ENCODE measurements at places on chromosomes 3 and 15.

DNA sequence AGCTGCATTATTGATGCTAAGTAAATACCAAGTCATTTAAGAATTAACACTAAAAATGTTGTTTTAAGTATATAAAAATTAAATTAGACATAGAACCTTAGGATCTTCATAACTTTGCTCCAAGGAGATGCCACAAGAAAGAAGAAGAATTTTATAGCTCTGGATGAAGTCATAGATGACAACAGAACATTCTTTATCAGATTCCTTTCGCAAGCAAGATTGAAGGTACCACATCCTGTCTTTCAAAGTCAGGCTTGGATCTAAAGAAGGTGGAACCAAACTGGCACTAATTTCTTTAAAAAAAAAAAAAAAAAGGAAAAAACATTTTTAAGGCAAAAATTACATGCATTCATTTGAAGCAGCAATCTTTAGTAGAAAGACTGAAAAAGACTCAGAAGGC, 62.5 kb downstream of the POLQ start:
- DNase-seq, result no peak

DNA sequence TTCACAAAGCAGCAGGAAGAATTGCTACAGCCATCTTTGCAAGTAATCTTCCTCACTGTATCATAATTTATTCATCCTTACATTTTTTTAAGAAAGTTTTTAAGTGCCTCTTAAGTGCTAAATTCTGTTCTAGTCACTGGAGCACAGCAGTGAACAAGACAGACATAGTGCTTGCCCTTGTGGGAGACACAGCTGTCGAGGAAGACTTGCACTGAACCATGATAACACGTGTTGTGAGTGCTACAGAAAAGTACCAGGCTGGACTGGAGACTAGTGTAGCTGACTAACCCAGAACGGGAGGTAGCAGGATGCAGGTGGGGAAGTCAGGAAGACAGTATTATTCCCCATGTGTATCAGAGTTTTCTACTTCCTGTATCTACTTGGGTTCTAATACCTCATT, 300.6 kb downstream of the TBL1XR1 start:
- no peak for DNase-seq

DNA sequence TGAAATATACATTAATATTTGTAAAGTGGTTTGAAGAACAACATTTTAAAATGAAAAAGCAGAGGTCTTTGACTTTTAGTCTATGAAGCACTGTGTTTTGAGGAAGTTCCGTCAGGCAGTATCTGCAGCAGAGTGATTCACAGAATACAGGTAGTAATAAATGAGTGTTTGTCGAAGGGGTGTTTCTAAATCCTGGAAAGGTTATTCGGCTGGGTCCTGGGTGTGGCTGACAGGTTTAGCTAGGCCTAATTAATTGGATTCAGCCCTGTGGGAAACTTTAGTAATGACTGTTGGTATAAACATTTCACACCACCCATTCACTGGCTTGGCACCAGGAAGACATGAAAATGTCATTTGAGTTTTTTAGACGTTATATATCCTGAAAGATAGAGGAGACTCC, 51.3 kb downstream of the TIPARP start:
- DNase-seq, result no peak

DNA sequence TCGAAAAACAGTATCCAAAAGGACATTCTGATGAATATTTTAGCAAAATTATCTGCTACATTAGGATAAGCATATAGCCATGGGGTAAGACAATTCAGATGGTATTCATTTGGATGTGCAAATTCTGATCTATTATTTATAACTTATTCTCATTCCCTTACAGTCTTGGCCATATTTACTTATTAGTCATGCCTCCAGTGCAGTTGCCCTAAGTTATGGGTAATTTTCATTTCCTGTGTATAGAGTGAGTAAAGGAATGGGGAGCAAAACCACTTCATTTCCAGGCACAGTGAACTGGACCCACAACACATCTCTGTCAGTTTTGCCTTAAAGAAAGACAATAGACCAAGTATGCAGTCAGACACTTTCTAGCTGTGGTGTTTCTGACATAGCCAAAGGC, 134.3 kb downstream of the POLQ start:
- DNase-seq, result no peak

DNA sequence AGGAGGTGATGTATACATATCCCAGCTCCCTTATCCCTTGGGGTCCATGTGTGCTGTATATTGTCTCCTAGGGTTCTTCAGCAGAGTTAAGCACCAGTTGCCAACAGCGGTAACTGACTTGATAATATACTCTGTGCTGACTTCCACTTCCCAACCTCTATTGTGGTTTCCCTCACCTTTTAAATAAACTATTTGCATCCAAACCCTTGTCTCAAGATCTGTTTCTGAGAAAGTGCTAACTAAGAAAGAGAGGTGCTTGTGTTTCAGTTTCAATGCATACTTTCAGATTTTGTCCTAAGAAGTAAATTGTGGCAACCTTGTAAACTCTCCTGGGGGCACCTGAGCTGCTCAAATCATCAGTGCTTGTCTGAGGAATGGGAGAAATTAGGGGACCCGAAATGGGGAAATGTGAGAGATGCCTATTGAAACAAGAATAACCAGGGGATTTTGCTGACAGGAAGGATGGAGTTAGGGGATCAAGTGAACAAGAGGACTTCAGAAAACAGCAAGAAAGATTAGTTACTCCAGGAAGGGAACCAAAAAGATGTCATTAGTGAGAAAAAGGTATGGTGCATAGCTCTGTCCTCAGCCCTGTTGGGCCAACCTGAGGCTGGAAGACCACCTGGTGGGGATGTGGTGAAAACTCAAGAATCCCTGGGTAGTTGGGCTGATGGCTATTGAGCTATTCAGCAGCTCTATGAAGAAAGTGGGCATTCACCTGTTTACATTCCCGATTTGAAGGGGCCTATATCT, 50.9 kb upstream of the MRPL3 start:
- no peak for DNase-seq

Measured in stimulated activated naive CD4-positive, alpha-beta T cell treated with Interleukin-2 at 50 U/mL for 16 hours (primary cell).